ENCODE measurements at places on chromosomes 3 and 15. TPM values are rescaled to one million over a fixed set of nuclear protein-coding genes. Genes with fewer than 3 reads are reported as not detected.

The ZNF445 gene
- total RNA-seq: 11.9 TPM

The C3orf85 gene
- total RNA-seq: not detected

The OR5K3 gene
- total RNA-seq: not detected

The ADAMTS9 gene
- 80.4 TPM for total RNA-seq

The MUSTN1 gene
- total RNA-seq: 13.0 TPM

The WDR53 gene
- total RNA-seq: 1.6 TPM

The C3orf70 gene
- 2.1 TPM for total RNA-seq

The ADGRG7 gene
- total RNA-seq: not detected

The ABHD14A gene
- 37.7 TPM for total RNA-seq

The CCR3 gene
- not detected for total RNA-seq

The CCR5 gene
- total RNA-seq: not detected

The KCNMB3 gene
- total RNA-seq: 4.3 TPM

The SEMA3G gene
- total RNA-seq: 180 TPM

The SOX2 gene
- total RNA-seq: not detected

The HES1 gene
- 24.9 TPM for total RNA-seq

The EIF1B gene
- total RNA-seq: 62.6 TPM

The CPA3 gene
- total RNA-seq: 36.4 TPM

The SGO1 gene
- not detected for total RNA-seq

The SEMA6D gene
- total RNA-seq: 9.6 TPM

The A4GNT gene
- total RNA-seq: not detected

The LRRC31 gene
- total RNA-seq: not detected

The EFCAB12 gene
- 0.94 TPM for total RNA-seq

The PLSCR2 gene
- total RNA-seq: not detected

The CCR2 gene
- 1.8 TPM for total RNA-seq

The SHC4 gene
- total RNA-seq: 0.38 TPM

The SPATA12 gene
- total RNA-seq: 0.51 TPM

The PLA2G4D gene
- total RNA-seq: not detected

The DUT gene
- 144 TPM for total RNA-seq

The CCDC54 gene
- not detected for total RNA-seq

The IL17RD gene
- 5.8 TPM for total RNA-seq

The GPR62 gene
- total RNA-seq: not detected

The ACKR2 gene
- 7.3 TPM for total RNA-seq

The EAF1 gene
- 20.2 TPM for total RNA-seq

The STARD5 gene
- 2.4 TPM for total RNA-seq

The GOLGA6L7 gene
- total RNA-seq: not detected

The GUCA1C gene
- total RNA-seq: not detected

The DNAH12 gene
- 0.44 TPM for total RNA-seq

The APOD gene
- 717 TPM for total RNA-seq

The ATP2B2 gene
- not detected for total RNA-seq

The SH3GL3 gene
- not detected for total RNA-seq

The C2CD4A gene
- not detected for total RNA-seq

The ST6GAL1 gene
- 52.3 TPM for total RNA-seq

The SNTN gene
- total RNA-seq: not detected

The SNUPN gene
- total RNA-seq: 19.7 TPM

The SLC22A14 gene
- not detected for total RNA-seq

The POLQ gene
- 0.49 TPM for total RNA-seq

The EIF4E3 gene
- total RNA-seq: 25.5 TPM
